NCI-H1694 (cell line): ENCODE measurements at places on chromosomes 7 and 10.

DNA sequence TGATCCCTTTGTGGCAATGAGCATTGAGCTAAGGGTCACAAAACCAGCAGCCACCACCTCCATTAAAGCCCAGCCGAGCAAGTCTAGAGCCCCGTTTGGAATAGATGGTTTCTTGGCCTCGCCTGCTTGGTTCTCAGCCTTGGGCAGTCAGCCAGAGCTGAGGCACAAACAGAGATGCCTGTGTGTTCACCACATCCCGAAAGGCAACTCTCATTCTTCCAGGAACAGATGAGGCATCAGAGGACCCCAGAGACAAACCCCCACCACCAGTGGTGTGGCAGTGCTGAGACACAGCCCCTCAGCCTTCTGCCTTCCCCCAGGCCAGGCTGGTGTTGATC lies 203.3 kb upstream of the ZMIZ1 start:
- DNase-seq, result no peak

GRCh38 chr7:69189406-69189805 lies 408.9 kb upstream of the AUTS2 start:
- DNase-seq, result no peak

DNA sequence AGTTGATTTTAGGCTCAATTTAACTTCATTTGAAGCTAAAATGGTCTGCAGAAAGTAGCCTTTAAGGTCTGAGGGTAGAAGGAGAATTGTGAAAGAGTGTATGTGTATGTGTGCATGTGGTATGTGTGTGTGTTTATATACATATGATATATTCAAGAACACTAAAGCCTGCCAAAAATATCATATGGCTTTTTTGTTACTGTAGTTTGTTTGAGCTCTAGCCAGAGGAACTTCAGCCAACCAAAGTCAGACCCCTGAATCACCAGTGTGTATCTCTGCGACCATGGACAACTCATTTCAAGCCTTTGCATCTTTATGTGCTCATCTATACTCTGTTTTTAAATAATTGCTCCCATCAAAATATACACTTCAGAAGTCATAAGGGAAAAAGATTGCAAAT lies 58.4 kb upstream of the HDAC9 start:
- DNase-seq, result no peak

DNA sequence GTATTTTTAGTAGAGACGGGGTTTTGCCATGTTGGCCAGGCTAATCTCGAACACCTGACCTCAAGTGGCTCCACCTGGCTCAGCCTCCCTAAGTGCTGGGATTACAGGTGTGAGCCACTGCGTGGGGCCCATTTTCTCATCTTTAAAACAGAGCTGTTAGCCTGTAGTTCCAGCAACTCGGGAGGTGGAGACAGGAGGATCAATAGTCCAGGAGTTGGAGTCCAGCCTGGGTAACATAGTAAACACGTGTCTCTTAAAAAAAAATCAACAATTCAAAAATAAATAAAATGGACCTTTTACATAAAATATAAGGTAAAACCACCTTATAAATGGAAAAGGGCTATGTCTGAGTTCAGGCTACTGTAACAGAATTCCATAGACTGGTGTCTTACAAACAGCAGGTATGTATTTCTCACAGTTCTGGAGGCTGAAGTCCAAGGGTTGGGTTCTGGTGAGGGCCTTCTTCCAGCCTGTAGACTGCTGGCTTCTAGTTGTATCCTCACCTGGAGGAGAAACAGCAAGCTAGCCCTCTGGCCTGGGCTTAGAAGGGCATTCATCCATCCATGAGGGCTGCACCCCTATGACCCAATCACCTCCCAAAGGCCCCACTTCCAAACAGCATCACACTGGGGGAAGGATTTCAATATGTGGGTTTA lies 7.0 kb upstream of the PVRIG start:
- DNase-seq, result no peak

DNA sequence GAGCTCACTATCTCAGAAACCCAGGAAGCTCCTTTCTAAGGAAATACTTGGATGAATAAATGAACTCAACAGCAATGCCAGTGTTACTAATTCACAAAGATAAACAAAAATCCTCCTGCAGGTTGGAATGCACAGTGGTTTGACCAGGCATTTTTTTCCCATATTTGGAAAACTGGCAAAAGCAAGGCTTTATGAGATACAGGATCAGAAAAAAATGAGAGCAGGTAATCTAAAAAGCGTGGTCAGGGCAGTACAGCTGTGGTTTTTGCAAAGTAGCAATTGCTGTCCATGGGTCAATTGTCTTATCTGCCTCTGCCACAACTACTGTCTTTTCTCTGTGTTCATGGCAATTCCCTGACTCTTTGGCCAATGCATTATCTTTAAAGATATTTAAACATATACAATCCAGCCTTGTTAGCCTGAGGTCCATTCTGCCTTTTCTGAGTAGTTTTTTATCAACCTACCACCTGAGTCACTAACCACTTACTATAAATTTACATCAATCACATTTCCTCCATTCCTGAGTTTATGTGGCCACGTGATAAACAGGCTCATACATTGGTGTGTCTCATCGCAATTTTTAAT lies 564.5 kb upstream of the IGFBP3 start:
- no peak for DNase-seq

DNA sequence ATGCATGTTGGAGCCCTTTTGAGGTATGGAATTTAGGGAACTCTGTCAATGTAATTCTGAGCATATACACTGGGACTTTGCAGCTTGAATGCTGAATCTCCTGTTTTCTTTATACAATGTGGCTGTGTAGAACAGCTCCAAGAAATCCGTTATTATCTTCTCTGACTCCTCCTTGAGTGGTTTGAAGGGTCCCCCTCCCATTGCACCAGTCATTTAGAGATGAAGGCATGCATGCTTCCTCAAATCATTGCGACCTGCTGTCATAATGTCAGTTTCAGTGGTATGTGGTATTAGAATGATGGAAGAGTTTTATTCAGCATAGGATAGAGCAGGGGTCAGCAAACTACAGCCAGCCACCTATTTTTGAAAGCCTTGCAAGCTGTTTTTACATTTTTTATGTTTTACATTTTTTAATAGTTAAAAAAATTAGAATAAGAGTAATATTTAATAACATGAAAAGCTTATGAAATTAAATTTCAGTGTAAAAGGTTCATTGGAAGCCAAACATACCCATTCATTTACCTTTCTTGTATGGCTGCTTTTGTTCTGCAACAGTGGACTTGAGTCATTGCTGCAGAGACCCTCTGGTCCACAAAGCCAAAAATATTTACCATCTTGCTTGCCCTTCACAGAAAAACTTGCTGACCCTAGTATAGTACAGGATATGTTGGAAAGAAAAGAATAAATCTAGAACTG lies 8.1 kb downstream of the STK17A start:
- DNase-seq, result no peak
